ENCODE measurements at places on chromosomes 16 and 17.

DNA sequence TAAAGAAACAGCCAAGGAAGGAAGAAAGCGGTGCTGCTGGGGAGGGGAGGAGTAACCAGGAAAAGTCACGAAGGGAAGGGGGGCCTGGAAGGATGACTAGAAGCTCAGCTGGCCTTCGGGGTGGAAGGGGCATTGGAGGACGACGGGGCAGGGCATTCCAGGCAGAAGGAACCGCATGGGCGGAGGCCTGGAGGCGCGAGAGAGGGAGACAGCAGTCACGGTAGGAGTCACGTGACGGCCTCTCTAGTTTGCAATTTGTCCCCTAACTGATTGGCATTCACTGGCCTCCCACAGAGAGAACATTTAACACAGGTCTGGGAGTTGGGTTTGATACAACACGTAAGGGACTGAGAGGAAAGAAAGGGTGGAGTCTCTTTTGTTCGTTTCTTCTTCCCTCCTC lies 63.9 kb downstream of the RTN4RL1 start:
- no peak for DNase-seq

- no peak for DNase-seq
Measured at GRCh38 chr16:48959204-48959603, 322.4 kb downstream of the CBLN1 start.

DNA sequence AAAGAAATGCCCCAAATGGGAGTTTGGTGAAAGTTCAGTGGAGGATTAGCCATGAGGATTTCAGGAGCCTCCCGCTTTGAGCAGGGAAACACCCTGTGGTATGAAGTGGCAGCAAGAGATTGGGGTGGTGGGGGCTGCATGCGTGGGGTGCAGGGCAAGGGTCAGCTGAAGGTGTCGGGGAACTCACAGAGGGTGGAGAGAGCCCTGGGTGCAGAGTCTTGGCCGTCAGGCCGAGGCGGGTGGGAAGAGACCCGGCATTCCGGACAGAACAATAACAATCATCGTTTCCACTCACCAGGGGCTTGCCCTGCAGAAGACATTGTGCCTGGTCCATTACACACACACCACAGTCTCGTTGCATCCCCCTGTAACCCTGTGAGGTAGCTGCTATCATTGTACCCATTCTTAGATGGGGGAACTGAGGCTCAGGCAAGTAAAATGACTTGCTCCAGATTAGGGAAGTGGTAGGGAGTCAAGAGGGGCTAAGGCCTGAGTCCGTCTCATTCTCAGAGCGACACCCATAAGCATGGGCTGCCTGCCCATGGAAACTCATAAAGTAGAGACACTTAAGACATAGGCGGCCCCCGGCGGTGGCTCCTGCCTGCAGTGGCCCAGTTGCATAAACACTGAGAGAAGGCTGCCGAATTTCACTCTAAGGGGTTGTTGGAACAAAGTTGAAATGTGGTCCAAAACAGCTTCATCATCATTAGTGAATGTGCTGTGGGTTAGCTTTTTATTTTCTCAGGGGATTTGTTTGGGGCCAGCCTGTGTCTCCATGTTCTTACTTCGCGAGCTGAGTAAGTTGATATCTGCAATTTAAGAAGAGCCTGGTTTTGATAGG lies 93.3 kb downstream of the CMIP start:
- DNase-seq = no peak

GRCh38 chr16:64174327-64174726 lies 947.5 kb downstream of the CDH11 start:
- DNase-seq = no peak

- DNase-seq = no peak
Measured at GRCh38 chr17:39679521-39680192, 8.2 kb downstream of the PGAP3 start.

DNA sequence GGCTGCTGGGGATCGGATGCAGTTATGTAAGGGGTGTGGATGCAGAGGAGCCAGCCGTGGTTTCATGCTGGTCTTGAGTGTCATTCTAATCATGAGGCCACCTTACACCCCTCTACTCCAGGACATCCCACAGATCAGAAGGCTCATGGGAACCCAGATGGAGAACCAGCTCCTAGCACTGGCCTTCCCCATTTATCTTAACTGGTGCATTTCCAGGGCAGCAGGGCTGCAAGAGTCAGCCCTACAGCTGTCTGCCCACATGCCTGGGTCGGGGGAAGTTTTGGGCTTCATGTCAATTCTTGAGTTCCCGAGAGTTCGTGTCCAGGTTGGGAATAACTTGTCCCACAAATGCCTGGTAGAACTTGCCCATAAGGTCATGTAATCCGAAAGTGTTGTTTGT lies 29.1 kb downstream of the RPTOR start:
- DNase-seq = no peak

DNA sequence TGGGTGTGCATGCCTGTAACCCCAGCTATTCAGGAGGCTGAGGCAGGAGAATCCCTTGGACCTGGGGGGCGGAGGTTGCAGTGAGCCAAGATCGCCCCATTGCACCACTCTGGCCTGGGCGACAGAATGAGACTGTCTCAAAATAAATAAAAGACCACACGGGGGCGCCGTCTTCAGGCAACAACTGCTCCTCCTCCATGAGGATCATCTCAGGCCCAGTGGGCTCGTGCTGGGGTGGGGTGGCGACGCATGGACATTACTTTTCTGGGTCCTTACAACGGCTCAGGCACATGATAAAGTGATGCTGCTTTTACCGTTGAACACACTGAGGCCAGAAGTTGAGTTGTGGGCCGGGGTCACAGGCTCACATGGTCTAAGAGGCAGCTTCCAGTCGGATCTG lies 56.2 kb downstream of the PRMT7 start:
- no peak for DNase-seq

- DNase-seq = no peak
Measured at GRCh38 chr16:86095131-86095752, 196.3 kb downstream of the IRF8 start.

DNA sequence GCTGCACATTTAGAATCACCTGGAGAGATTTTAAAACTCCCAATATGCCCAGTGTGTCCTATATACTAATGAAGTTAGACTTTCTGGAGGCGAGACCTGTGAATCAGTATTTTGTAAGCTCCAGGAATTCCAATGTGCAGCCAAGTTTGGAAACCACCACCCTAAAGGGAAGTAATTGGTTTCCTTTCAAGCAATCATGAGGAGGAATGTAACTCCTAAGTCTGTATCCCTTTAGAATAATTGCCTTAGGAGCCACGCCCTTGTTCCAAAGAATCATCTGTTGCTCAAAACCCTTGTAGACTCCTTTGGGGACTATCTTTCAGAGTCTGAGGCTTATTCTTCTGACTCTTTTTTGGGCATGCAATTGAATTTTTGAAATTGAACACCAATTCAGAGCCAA lies 84.4 kb downstream of the DNAH9 start:
- no peak for DNase-seq

DNA sequence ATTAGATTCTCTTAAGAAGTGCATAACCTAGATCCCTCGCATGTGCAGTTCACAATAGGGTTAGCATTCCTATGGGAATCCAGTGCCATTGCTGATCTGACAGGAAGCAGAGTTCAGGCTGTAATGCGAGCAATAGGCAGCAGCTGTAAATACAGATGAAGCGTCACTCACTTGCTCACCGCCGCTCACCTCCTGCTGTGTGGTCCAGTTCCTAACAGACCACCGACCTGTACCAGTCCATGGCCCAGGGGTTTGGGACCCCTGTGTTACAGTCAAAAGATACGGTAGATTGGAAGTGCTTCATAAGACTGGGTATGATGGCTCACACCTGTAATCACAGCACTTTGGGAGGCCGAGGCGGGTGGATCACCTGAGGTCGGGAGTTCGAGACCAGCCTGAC lies 2.8 kb downstream of the STAT5A start:
- DNase-seq = no peak

GRCh38 chr17:3802461-3803307 lies 1.7 kb upstream of the ITGAE start:
- no peak for DNase-seq

GRCh38 chr16:68009157-68009735 lies 6.5 kb downstream of the DPEP2NB start:
- DNase-seq = no peak

- no peak for DNase-seq
Measured at GRCh38 chr16:89700649-89701424, 668 bp downstream of the SPATA2L start.

DNA sequence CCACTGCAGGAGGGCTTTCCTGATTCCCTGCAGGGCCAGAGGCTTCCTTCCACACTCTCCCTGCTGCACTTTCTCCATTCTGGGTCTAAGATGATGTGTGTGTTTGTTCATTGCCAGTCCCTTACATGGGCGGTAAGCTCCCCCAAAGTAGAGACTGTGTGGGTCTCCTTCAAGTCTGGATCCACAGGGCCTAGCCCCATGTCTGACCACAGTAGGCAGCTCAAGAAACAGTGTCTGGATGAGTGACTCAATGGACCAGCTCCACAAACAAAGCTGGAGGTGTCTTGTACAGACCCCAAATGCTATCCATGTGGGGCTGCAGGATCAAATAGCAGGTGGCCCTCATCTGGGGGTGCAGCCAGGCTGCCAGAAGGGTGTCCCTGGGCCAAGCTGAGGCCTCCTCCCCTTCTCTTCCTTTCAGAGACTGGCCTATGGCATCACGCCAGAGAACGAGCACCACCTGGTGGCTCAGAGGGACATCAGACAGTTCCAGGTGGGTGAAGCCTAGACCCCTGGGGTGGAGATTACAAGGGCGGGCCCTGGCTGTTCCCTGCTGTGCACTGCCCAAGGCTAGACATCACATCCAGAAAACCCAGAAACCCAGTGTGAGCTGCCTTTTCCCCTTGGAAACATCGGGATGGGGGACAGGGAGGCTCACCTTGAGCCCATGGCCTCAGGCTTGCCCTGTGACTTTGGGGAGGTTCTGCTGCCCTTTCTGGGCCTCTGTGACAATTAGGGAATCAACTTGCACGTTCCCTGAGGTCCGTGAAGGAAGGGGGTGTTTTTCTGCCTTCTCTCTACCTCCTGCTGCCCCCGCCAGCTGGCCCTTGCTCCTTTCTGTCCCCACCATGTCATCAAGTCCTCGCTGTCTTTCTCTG lies 45.9 kb downstream of the SLC6A2 start:
- no peak for DNase-seq

- no peak for DNase-seq
Measured at GRCh38 chr17:44004077-44004760, at the start of gene NAGS. NAGS (plus strand) TSS chr17:44004622; CDS start chr17:44004664, 42 bp downstream.

- no peak for DNase-seq
Measured at GRCh38 chr16:58389724-58390123, 2.5 kb upstream of the GINS3 start.

GRCh38 chr17:8969901-8970300 lies 4.4 kb upstream of the PIK3R5 start:
- DNase-seq = no peak

- no peak for DNase-seq
Measured at GRCh38 chr16:11575223-11575589, 11.5 kb downstream of the LITAF start.

GRCh38 chr16:55349867-55350266 lies 25.9 kb downstream of the IRX6 start:
- DNase-seq = no peak

DNA sequence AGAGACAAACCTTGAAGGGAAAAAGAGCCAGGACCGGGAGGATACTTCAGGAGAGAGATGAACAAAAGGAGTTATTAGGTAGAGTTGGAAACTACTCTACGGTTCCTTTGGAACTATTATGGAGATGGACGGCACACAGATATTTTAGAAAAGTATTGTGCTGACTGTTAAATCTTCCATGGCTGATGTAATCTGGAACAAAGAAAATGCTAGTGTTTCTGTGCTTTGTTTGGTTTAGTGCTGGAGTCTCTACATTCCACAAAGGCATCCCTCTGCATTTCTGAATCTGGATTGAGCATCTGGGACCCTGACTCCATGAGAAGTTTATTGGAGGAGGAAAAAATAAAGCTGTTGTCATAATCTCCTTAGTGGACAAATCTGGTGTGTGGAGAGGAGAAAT lies 57.2 kb downstream of the RPGRIP1L start:
- no peak for DNase-seq

- no peak for DNase-seq
Measured at GRCh38 chr17:58756246-58757161, 850 bp downstream of the PPM1E start.

DNA sequence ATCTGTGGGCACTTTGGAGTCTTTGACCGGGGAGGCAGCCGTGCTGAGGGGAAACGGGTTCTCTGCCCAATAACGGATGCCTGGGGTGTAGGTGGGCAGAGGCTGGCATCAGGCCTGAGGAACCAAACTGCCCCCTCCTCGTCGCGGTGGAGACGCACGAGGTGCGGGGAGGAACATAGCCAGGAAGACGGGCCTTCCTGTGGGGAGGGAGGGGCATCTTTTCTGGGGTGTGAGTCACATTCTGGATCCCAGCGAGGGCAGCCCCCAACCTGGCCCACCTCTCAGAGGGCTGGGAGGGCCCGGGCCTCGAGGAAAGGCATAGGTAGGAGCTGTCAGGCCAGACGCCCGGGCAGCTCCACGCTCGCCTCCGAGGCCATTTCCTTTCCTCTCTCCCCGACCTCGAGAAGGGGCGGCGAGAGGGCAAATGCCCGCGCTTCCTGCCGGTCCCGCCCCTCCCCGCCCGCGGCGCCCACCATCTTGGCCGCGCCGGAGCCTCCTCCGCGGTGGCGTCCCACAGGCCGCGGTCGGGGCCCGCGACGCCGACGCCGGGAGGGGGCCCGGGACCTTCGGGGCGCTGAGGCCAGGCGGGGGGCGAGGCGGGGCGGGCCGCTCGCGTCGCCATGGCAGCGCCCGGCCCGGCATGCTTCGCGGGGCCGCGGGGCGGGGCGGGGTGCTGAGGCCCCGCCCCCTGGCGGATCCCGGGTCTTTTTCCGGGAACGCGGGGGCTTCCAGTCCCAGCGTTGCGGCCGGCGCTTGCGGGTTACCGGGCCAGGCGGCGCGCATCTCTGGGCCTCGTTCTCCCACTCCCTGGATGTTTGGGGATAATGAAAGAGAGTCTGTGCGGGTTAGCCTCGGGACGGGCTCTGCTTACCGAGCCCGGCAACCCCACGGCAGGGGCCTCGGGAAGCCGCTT lies 13.2 kb downstream of the RAI1 start:
- peak; percentile 35 for DNase-seq

DNA sequence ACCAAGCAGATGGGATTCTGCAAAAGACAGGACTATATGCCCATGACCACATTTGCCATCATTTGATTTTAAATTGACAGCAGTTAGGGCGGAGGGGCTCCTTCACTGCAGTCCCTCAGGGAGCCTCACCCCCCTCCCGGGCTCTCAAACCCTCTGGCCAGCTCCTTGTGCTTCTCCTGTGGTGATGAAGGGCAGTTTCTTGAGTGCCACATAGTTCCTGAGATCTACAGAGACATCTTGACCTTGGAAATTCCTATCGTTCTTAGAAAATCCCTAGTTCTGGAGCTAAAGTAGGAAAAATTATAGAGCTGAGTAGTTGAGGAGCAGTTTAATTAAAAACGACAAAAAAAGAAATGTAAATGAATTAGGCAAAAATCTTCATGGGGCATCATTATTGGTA lies 231.5 kb downstream of the CCDC182 start:
- no peak for DNase-seq

DNA sequence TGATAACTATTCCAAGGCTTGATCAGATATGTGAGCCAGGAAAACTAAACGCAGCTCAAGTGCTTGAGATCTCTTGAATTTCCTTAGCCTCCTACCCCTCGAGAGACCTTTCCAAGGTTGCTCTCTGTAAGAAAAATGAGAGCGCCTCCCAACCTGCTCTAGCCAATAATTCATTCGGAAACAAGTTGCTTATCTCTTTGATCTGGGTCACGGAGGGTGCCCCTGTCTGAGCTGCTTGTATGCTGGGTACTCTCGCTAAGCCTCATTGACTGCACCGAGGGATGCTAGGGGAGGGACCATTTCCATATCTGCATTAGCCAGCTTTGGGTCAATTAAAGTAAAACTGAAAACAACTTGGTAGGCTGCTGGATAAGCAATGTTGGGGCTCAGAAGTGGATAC lies 70.1 kb upstream of the SHISA6 start:
- no peak for DNase-seq

Data from activated CD8-positive, alpha-beta memory T cell treated with anti-CD3 and anti-CD28 coated beads for 4 hours (primary cell).